ENCODE measurements at places on chromosomes 3 and 15.
A peak's percentile ranks its signal among the peaks of the same experiment; 100 is the strongest.

DNA sequence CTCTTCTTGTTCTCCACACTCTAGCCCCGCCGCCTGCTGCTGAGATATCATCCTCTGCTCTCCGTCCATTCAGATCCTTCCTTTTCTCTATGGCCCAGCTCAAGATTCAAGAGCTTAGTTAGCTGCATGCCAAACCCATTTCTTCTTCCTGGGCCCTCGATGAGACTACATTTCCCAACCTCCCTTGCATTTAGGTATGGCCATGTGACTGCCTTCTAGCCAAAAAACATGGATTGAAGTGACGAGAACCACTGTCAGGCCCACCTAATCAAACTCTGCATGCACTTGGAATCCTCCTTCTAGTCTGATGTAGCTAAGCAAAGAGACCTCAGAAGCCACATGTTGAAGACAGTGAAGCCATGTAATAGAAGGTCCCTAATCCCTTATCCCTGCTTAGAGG is 308.2 kb downstream of the VPS13C start:
- DNase-seq, result no peak

- DNase-seq, result no peak
These were observed 244.3 kb downstream of the ZIC1 start for GRCh38 chr3:147653367-147653923.

GRCh38 chr15:45157974-45158373 is 28.2 kb downstream of the DUOX1 start:
- no peak for DNase-seq

DNA sequence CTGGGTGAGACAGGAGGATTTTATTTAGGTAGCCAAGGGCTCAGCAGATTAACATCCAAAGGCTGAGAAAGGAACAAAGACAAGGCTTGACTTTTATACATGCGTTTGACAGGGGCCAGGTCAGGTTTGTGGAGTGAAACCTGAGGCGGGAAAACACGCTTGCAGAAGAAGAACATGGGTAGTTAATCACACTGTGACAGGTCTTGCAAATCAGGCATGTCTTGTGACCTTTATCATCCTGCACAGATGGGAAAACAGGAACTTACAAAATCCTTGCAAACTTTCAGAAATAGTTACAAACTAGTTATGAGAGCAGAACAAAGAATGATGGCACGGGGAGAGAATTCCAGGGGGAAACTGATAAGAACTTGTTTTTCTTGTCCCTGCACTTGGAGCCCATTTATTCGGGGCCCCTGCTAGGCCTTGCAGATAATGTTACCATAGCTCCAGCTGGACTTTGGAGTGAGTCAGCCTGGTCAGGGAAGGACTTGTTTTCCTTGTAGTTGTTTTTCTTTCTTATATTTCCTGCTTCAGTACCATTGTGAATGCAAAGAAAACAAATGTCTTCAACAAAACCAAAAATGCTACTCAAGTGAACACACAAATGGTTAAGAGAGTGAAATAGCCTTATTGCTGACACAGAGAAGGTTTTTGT is 965.9 kb upstream of the ROBO1 start:
- DNase-seq, result no peak

DNA sequence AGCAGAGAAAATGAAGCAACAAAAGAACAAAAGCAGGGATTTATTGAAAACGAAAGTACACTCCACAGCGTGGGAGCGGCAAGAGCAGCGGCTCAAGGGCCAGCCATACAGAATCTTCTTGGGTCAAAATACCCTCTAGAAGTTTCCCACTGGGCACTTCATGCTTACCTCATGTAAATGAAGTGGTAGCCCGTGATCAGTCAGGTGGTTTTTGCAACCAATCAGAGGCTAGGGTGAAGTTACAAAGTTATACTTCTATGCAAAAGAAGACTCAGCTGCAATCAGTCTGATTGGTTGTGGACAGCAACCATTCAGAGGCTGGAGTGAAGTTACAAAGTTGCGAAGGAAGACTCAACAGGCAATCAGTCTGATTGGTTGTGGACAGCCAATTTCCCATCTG is 37.8 kb upstream of the TRH start:
- DNase-seq, result no peak

GRCh38 chr3:52367891-52368880 is 52.1 kb downstream of the DNAH1 start:
- DNase-seq, result no peak

- no peak for DNase-seq
These were observed 96.1 kb upstream of the GOLIM4 start for GRCh38 chr3:168191856-168192255.

DNA sequence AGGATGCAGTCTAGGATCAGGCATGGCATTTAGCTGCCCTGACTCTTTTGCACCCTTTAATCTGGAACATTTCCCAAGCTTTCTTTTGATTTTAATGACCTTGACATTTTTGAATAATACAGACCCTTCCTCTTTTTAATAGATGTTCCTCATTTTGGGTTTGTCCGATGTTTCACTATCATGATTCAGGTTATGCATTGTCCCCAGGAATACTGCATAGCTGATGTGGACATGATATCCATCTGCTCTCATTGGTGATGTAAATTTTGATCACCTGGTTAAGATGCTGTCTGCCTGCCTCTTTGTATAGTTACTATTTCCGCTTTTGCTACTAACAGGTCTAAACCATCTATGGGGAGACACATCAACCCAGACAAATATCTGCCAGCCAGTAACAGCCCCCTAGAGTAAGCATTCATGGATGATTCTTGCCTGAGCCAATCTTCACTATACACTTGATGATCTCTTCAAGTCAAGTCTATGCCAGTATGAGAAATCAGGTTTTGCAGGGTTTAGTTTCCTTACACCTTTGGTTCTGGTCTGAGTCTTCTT is 50.6 kb upstream of the ULK4 start:
- no peak for DNase-seq

- DNase-seq, result no peak
These were observed 2.0 kb upstream of the MECOM start for GRCh38 chr3:169665264-169666075.

- DNase-seq, result peak; percentile 37
These were observed 72.7 kb downstream of the FBLN2 start for GRCh38 chr3:13621381-13622221.

DNA sequence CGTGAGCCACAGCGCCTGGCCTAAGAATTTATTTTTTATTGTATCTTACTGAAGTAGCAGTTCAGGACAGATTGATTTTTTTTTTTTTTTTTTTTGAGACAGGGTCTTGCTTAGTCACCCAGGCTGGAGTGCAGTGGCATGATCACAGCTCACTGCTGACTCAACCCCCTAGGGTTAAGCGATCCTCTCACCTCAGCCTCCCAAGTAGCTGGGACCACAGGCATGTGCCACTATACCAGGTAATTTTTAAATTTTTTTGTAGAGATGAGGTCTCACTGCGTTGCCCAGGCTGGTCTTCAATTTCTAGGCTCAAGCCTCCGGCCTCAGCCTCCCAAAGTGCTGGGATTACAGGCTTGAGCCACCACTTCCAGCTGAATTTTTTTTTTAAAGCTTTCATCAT is 99.8 kb upstream of the HERC1 start:
- no peak for DNase-seq

- no peak for DNase-seq
These were observed 106.2 kb upstream of the CHMP2B start for GRCh38 chr3:87120881-87121280.

- DNase-seq, result no peak
These were observed 48.0 kb upstream of the KLF13 start for GRCh38 chr15:31278544-31279220.

- DNase-seq, result no peak
These were observed 390.6 kb upstream of the CFAP20DC start for GRCh38 chr3:59440285-59441028.

GRCh38 chr15:46089467-46089935 is 454.7 kb downstream of the SQOR start:
- no peak for DNase-seq

GRCh38 chr15:46523701-46524100 is 888.9 kb downstream of the SQOR start:
- no peak for DNase-seq

DNA sequence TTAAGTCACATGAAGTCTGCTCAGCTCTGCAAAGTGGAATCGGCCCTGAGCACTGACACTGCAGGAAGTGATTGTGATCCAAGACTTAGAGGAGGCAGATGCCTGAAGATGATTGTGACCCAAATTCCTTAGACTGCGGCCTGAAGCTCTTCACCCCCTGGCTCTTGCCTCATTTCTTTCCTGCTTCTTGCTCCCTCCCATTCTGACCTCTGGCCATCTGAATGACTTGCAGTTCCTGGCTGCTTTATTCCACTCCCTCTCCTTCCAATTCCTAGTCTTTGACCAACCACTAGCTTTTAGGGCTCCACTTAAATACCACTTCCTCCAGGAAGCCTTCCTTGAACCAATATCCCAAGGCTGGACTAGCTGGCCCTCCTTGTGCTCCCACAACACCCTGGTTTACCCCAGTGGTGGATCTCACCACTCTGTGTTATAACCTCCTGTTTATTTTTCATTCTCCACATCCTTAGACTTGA is 9.9 kb upstream of the EPB42 start:
- no peak for DNase-seq

- DNase-seq, result no peak
These were observed 32.2 kb upstream of the TAMM41 start for GRCh38 chr3:11878837-11879236.

DNA sequence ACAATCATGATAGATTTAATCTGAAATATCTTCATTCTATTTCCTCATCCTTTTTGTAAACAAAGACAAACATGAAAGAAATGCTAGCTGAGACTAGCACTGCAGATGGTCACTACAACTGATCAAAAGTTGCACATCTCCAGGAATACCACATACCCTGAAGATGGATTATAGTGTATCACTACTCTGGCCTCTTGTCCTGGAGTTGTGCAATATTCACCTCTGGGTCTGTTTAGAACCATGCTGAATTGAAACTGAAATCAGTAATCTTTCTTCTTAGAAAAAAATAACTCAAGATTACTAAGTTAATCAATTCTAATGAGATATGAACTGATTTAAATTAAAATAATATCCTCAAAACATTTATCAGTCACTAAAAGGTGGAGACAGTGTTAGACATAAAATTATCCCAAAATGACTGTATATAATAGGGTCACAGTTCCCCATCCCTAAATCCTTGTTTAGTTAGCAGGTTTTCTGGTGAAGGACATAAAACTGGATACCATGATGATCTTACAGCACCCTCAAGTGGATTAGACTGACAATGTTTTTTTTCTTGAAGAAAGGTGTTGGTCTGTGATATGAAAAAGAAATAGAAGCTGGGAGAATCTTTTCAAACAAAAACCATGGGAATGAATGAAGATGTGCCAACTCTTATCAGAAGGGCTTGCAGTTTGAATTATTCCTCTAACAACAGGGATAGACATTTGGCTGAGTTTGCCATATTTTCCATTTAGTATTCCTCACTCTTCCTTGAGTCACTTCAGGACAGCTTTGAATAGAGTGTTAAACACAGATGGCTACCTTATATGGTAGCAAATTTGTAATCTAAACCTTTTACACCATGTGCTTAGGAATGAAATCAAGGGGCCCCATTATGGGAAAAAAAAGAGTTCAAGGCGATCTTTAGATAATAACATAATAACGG is 7.1 kb upstream of the TTC14 start:
- DNase-seq, result no peak

DNA sequence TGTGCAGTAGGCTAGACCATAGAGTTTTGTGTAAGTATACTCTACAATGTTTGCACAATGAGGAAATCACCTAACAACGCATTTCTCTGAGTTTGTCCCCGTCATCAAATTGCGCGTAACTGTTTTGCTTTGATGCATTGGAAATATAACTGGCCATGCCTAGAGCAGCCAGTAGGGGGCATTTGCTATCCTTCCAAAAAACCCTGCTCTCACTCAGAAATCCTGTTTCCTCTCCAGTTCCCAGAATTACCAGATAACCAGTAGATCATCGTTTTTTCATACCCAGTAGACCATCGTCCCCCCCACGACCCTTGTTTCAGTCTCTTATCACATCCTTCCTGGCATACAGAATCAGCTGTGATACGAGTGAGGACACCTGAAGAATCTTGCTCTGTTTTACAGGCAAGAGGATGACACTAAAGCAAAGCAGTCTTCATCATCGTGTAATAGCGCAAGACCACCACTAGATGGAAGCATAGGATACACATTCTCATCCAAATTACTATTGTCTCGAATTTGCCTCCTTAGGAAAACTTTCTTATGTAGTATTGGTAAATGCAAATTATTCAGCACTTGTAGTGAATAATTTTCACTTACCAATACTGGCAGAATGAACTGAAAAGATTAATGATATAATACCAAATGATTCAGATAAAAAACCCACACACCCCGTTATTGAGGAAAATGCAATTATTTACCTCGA is 4.4 kb upstream of the GABRR3 start:
- DNase-seq, result peak; percentile 27

GRCh38 chr15:95024351-95024750 is 793.0 kb downstream of the MCTP2 start:
- DNase-seq, result no peak

DNA sequence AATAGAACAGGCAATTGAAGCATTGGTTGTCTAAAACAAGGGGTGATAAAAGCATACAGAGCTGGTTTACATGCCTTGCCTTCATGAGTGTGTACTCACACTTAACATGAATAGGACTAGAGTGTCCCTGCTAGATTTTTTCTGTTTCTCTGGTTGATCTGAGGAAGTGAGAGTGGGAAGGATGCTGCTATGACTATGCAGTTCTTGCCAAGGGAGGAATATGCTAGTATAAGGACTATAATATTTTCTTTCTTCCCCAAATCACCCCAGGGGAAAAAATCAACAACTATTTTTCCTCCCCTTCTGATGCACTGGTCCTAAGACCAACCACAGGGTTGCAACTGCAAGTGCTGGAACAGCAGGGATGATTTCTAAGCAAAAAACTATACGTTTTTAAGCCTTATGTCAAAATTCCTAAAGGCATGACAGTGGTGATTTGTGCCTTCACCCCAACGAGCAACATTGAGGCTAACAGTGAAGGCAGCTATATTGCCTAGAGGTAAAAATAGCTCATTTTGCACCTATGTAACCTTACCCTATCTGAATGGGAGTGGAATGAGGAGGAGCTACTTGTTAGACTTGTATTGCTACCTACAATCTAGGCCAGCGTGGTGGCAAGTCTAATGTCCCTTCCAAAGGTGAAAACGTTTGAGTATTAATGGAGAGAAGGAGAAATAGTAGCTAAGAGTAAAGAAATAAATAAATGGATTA is 33.5 kb upstream of the USP8 start:
- no peak for DNase-seq

DNA sequence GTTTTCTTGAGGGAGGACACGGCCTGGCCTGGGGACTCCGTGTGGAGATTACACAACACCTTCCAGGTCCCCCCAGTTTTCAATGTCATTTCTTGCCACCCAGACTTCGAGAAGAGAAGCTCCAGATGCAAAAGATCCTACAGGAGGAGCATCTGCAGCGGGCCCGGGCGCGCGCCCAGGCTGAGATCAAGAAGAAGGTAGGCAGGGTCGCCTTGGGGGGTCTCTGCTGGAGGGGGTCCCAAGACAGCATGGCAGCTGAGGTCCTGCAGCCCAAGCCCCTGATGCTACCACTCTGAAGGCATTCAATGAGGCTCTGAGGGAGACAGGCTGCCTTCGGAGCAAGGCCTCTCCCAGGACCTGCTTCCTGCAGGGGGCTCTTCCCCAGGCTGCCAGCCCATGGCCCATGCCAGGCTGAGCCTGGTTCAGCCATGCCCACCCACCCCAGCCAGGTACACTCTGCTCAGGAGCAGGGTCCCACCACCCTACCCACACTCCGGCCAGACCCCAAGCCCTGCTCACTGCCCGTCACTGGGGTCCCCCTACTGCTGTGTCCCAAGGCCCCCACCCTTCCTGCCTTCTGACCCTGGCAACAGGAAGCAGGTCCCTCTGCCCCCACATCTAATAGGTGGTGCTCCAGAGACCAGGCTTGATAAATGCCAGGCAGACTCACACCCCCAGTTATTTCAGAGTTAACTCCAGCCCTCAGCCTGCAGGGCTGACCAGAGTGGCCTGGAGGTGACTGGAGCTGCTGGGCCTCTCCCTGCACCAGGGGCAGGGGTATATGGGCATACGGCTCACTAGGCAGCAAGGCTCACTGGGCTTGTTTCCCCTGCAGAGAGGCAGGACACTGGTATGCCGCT is 40.0 kb downstream of the ZXDC start:
- no peak for DNase-seq
